ENCODE measurements at places on chromosomes 3 and 15.

DNA sequence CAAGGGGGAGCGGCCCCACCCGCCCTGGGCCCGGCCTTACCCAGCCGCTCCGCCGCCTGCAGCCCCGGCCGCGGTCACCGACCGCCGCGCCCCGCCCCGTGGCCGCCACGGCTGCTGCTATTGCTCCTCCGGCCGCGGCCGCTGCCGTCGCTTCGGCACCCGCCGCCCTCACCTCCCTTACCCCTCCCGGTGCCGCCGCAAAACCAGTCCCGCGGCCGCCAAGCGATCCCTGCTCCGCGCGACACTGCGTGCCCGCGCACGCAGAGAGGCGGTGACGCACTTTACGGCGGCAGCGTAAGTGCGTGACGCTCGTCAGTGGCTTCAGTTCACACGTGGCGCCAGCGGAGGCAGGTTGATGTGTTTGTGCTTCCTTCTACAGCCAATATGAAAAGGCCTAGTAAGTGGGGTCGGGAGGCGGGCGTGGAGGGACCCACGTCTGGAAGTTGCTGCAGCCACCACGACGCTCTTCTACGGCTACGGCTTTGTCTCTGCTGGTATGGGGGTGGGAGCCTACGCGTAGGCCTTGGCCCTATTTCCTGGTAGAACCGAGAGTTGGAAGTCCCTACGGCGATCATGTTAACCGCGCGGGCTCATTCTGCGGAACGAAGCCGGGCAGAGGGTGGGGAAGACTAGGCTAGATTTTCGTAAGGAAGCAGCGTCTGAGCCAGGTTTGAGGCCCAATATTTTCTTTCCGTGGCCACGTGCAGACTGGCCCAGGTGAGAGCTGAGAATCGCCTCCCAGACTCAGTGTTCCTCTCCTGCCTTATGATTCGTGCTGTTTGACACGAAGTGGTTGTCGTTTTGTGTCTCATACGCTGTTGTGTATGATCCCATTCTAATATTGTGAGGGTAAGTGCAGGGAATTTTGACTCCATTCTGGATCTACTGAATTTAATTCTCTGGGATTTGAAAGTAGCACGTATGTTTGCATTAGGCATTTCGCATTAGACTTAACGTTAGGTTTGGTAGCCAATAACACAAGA is at the start of the genes GNL3 and PBRM1:
Gene GNL3 (plus strand): TSS at position 324 of the 983 bp plus-strand sequence. CDS start 61 bp downstream, at position 385.
Gene PBRM1 (minus strand): TSS at position 205 of the 983 bp plus-strand sequence.
- peak; percentile 93 for DNase-seq

- DNase-seq = peak; percentile 18
Measured at GRCh38 chr3:58647381-58648141, 19.0 kb downstream of the FAM3D start.

- no peak for DNase-seq
Measured at GRCh38 chr3:55526332-55527030, 39.4 kb upstream of the WNT5A start.

DNA sequence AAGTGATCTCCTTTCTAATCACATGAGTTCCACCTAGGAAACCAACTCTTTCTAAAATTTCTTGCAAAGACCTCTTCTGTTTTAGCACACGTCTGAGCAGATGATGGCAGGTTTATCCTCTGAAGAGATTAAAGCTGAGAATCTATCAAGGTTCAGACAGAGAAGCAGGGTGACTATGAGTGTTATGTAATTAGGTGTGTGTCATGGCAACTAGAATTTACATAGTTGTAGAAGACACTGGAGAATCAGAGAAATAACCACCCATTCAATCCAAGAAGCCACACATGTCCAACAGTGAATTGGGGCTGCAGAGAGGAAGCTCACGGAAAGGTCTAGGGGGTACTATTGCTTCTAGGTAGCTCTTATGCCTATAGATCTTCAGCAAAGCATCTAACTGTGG is 600.5 kb downstream of the PYDC2 start:
- DNase-seq = no peak

DNA sequence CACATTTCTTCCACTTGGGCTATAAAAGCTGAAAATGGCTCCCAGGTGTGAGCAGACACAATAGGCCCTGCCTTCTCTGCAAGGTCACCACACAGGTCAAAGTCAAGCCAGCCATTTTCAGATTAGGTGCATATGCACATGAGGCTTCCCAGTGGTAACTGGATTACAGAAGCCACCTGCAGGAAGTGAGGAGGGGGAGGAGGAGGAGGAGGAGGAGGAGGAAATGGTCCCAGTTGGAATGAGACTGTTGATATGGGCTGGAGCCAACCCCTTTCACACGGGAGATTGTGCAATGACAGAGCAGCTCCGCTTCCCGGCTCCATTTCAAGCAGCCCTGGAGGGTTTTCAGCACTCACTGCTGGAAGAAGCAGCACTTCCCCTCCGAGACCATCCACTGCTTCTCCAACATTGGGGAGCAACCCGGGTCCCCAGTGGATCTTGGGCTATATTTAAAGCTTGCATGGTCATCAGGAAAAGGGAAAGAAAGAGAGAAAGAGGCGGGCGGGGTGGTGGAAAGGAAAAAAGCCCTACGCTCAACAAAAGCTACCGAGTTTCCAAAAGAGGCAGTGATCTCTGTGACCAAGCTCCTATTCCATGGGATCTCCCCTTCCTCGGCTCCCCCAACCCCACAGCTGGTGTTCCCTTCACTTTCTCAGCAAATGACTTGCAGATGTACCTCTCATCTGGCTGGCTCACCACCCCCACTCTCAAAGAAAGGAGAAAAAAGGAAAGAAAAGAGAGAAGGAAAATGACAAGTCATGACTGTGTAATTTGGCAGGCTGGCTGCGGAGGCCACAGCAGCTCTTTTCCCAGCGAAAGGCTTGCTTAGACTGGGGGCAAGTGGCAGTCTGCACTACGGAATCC is 58.3 kb downstream of the LRIG1 start:
- peak; percentile 37 for DNase-seq

DNA sequence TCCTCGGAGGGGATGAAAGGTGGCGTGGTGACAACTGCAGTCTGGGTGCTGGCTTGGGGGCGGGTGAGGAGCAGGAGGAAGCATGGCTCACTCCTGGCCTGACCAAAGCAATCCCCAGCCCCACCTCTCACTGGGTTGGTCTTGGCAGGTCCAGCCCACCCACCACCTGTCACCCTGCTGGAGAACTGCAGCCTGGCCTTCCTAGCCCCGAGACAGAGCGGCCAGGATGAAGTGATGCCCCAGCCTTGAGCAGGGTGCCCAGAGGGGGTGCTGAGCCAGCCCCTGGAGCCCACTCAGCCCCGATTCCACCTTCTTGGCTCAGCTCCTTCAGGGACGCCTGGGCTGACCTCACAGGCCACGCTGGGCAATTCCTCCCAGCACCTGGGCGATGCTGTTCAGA is 89.9 kb downstream of the IQSEC1 start:
- no peak for DNase-seq

- DNase-seq = no peak
Measured at GRCh38 chr3:111861391-111861790, 2.3 kb downstream of the PHLDB2 start.

GRCh38 chr15:83445643-83446042 is 1.5 kb upstream of the SH3GL3 start:
- no peak for DNase-seq

DNA sequence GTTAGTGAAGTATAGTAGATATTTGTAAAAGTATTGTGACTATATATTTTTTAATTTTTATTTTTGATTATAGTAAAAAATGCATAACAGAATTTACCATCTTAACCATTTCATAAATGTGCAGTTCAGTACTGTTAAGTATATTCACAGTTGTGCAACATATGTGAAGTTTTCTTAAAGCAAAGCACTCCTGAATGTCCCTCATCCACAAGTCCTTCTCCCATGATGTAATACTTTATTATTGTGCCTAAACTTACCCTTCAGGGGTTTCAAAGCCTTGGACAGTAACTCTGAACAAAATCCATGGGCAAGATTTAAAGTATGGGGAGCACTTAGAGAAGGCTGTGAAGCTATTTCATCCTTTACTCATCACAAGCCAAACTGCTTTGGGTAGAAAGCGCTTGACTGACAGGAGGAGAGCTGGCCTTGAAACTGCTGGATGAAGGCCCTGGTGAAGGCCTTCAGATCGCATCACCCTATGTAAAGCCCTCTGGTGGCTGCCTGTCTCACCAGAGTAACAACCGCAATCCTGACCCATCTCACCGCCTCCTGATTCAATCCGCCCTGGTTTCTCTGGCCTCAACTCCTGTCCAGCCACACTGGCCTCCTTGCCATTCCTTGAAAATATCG is 28.0 kb downstream of the LSM3 start:
- no peak for DNase-seq

DNA sequence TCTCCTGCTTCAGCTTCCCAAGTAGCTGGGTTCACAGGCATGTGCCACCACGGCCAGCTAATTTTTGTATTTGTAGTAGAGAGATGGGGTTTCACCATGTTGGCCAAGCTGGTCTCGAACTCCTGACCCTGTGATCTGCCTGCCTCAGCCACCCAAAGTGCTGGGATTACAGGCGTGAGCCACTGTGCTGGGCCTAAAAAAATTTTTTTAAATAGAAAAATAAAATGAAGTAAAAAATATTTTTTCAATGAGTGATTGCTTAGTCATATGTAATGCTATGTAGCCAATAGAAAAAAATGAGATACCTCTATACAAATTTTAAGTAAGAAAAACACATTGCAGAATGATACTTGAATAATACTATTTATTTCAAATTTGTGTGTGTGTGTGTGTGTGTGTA is 27.9 kb upstream of the SLC30A4 start:
- DNase-seq = no peak

DNA sequence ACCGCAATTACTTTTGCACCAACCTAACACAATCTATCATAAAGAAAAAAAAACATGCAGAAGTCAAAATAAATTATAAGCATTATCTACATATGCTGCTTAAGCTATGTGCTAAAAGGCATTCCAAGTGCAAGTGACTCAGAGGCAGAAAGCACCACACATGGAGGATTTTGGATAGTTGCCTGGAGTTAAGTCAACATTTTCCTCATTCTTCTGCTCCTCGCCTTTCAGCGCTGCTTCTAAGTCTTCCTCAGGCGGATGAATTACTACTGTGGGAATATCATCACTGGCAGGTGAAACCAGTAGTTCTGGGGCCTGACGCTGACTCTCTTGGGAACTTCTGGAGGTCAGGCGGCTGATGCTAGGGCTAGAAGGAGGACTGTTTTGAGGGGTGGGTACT is 53.1 kb downstream of the SLC4A7 start:
- DNase-seq = no peak

DNA sequence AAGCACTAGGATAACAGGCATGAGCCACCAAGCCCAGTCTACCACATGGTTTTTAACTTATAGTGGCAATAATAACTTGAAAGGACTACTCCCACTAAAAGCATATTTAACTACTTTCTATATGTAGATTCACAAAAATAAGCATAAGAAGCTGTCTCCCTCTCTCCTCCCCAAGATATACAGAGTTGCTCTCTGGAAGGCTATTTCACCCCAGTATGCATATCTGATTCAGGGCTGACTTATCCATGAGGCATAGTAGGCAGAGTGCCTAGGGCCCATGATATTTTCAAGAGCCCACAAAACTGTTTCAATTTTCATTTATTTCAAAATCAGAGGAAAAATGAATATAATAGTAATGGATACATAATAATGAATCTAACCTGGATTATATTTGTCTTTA is 20.5 kb downstream of the ATP8B4 start:
- no peak for DNase-seq

GRCh38 chr3:46865031-46865507 is 1.8 kb upstream of the MYL3 start:
- no peak for DNase-seq

- DNase-seq = no peak
Measured at GRCh38 chr3:109728861-109729494, 391.6 kb upstream of the DPPA4 start.

DNA sequence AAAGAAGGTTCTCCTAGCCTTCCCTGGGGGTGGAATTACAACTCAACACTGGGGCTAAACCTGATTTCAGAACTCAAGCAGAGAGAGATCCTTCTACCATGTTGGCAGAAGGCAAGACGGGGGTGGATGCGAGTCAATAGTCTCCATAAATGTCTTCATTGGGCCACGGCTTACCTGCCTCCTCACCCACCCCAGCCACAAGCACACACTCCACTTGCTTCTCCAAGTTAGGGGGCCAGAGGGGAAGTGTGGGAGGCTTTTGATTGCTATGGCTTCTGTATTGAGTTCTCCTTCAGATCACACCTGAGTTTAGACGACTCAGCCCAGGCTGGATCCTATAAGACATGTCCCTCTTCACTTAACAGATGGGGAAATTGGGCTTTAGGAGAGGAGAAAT is 178.9 kb downstream of the UACA start:
- no peak for DNase-seq

DNA sequence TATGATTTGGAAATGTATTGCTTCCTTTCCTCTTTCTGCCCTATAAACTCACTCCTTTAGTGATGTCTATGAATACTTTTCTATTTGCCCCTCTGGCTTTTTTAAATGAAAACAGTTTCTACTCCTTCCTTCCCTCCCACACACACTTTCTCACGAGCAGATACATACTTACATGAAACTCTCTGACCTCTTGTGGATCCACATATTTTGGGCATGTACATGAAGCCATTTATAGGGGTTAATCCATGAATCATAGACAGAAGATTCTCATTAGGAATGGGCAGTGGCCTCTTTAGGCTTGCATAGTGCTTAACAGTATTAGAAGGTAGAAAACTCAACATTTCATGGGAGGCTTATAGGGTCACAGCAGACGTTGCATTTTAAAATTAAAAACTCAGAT is 24.8 kb downstream of the ANAPC13 start:
- no peak for DNase-seq

DNA sequence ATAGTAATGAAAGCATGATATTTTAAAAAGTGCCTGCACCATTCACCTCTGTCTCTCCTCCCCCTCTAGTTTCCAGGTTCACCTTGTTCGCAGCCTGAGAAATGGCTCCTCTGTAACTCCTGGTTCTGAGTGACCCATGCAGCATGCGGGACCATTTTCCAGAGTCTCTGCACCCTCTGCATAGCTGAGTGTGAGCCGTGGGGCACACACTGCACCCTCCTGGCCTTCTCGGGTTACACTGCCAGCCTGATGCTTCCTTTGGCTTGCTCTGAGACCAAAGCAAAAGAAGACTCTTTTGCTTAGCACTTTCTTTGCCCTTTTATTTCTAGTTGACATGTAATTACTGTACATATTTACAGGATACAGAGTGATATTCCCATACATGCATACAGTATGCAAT is 287.3 kb downstream of the GABRG3 start:
- DNase-seq = no peak

GRCh38 chr3:10688126-10688525 is 127.9 kb upstream of the SLC6A11 start:
- no peak for DNase-seq

DNA sequence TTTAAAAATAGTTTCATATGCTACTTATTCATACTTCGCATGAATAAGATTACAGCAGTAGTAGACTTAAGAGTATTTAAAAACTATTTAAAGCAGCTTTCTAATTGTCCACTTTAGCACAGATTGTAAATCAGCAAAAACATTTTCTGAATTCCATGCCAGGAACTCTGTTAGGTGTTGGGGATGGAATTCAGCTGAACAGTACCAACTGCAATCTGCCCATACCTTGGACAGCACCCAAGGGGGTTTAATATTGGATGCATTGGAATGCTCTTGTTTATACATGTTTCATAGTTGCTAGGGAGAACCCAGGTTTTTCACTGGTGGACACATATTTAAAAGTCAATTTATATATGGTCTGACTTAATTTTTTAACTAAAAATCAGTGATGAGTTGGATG is 74.8 kb downstream of the PPM1L start:
- DNase-seq = no peak
